ENCODE measurements at places on chromosomes 3 and 15.
A peak's percentile ranks its signal among the peaks of the same experiment; 100 is the strongest.

DNA sequence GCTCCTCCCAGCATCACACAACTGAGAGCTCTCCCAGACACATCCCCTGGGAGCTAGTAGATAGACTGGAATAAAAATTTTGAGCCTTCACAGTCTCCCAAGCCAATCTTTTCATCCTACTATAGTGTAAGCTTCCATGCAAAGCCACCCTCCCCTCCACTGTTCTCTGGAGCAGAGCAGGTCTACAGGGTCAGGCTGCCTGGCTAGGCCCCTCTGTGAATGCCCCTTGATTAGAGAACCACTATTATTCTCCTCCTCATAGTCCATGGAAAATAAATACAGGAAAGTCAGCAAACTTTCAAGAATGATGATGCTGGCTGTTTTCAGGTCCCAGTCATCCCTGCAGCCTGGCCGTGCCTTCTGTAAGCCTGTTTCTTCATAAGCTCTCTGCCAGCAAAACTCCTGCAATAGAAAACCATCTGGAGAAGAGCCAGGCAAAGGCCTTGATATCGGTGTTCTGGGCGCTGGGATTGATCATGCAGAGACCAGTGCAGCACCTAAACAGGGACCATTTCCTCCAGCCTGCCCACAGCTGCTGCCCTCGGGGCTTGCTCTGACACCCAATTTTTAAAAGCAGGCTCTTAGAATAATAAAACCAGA is 51.7 kb downstream of the CRYGS start:
- DNase-seq, result no peak

DNA sequence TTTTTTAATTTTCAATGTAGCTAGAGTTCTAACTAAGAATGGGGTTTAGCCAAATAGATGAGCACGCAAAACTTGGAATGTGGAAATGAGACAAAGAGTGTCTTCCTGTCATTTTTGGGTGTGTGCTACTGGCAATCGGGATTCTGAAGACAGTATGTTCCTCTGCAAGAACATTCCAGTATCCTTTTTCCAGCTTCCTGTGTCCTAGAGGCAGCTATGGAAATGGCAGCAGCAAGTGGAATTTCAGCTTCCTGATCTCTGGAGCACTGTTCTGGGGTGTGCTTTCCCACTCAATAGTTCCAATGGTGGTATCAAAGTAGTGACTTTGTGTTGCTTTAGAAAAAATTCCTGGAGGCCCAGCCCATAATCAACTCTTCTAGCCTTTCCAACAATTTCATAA is 642.9 kb upstream of the KCNMB2 start:
- DNase-seq, result no peak

DNA sequence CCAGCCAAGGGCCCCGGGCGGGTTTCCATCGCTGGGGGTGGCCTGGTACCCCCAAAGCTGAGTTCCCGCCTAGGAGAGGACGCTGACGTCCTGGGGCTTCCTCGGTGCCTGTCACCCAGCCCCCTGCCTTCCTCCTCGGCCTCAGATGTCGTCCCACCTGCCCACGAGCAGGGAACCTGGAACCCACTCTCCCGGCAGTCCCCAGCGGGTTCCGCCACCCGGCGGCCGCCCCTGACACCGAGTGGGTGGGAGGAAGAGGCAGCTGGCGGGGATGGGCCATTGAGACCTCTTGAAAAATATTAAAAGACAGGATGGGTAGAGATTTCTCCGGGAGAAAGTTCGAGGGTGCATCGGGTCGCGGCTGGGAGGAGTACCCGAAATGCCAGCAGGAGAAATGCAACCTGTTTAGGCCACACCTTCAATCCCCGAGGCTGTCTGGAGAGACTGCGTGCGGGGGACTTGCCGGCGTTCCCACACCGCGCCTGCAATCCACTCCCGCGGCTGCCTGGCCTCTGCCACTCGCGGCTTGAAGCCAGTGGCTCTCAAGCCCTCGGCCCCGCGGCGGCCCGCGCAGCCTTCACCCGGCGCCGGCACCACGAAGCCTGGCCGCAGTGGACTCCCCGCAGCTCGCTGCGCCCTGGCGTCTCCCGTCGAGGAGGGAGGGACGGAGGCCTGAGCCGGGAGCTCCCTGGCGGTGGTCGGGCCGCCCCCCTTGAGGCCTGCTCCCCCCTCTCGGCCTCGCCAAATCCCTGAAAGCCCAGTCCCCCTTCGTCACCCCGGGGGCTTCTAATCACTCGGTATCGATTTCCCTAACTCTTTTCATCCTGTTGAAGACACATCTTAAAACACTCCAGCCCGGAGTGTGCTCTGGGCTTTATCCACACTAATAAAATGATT is 8.6 kb upstream of the NR2F2 start:
- DNase-seq, result peak; percentile 73

DNA sequence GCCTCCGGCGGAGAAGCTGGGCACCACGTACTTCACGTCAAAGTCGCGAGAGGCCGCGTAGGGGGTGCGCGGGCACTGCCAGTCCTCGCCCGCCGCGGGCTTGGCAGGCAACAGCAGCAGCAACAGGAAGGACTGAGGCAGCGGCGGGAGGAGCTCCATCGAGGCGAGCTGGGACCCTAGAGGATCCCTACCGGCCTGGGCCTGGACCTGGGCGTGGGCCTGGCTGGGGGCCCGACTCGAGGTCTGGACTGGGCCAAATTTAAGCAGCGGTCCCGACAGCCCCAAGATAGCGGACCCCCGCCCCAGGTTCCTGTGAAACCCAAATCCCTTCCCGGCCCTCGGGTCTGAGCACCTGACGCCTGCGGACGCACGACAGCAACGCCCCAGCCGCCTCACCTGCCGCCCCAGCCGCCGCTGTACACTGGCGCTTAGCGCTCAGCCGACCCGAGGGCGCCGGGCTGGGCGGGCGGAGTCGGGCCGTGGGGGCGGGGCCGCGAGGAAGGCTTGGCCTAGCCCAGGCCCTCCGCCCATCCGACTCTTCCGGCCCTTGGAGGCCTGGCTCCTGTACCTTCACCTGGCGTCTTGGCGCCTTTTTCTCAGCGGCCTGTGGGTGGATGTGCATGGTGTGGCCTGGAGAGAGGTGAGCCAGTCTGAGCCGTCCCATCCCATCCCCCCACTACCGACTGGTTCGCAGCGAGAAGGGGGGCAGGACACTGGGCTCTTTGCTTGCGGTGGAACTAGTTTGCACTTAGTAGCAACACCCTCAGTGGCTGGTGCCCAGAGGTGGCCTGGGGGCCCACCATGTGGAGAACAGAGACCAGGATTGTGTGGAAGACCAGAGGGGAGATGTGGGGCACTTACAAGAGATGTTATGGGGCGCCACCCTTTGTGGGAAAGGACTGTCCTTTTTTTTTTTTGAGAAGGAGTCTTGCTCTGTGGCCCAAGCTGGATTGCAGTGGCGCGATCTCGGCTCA is at the start of gene MST1R:
TSS of gene MST1R (minus strand) at position 423 of the 974 bp plus-strand sequence. CDS start at position 159, 264 bp downstream.
- DNase-seq, result peak; percentile 71

DNA sequence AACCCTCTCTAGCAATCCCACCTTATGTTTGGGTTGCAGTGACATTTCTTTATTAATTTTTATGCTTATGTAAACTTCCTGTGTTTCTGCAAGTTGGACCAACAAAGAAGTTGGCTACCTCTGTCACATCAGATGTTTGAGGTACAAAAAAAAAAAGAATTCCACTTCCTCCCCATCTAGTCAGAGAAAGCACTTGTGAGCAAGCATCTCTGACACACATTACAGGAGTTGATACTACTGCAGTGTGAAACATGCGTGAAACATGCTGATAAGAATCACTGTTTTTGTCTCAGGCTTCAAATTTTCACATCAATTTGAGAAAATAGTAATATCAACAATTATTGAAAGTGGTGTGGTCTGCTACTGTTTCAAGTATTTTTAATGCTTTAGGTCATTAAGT is 1.3 kb downstream of the SCAANT1 start:
- no peak for DNase-seq

GRCh38 chr3:18827664-18828063 is 320.6 kb upstream of the KCNH8 start:
- no peak for DNase-seq

- DNase-seq, result no peak
Measured at GRCh38 chr15:63324770-63325169, 47.4 kb downstream of the APH1B start.

- DNase-seq, result no peak
Measured at GRCh38 chr3:38563886-38564270, 67.7 kb downstream of the EXOG start.

DNA sequence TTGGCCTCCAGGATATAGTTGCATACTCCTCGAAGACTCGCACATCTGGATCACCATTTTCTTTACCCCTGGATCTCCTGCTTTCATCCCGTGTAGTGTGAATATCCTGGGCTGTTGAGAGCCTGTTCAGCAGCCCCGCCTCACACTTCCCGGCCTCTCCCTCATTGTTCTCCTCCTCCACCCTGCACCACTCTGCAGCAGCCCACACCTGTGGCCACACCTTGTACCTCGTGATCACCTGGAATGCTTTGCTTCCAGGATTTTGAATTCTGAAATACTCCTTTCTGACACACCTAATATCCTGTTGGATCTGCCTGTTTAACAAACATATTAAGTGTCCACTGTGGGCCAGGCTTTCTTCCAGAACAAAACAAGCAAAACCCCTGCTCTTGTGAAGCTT is 14.4 kb downstream of the ABHD17C start:
- no peak for DNase-seq

DNA sequence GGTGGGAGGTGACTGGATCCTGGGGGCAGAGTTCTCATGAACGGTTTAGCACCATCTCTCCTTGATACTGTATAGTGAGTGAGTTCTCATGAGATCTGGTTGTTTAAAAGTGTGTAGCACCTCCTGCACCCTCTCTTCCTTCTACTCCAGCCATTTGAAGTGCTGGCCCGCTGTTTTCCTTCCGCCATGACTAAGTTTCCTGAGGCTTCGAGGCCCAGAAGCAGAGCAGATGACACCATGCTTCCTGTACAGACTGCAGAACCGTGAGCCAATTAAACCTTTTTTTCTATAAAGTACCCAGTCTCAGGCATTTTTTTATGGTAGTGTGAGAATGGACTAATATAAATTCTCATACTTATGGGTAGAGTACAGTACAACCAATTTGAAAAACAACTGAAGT is 123.6 kb upstream of the BHLHE40 start:
- no peak for DNase-seq

GRCh38 chr3:66812136-66812535 is 186.0 kb upstream of the KBTBD8 start:
- no peak for DNase-seq

GRCh38 chr15:69085325-69086081 is 71.0 kb downstream of the NOX5 start:
- DNase-seq, result no peak

DNA sequence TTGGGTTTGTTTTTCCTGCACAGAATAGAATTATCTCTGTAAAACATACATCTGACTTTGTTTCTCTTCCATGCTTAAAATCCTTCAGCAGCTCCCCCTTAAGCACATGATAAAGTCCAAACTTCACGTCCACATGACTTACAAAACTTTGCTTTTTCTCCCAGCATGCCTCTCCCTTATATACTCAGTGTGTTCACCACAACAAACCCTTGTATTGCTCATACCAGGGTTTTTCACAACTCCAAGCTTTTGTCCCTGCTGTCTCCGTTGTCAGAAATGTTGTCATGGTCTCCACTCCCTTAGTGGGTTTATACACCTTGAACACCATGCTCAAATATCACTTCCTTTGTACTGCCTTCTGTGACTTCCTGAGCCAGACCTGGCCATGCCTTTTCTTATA is 91.1 kb upstream of the MITF start:
- no peak for DNase-seq

DNA sequence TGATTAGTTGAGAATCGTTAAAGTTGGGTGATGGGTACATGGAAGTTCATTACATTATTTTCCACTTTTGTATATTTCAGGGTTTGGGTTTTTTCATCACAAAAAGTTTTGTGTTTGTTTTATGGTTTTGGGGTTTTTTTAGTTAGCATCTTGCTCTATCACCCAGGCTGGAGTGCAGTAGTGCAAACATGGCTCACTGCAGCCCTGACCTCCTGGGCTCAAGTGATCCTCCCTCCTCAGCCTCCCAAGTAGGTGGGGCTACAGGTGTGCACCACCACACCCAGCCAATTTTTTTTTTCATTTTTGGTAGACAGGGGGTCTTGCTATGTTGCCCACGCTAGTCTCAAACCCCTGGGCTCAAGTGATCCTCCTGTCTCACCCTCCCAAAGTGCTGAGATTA is 100.1 kb upstream of the CHD2 start:
- no peak for DNase-seq

- no peak for DNase-seq
Measured at GRCh38 chr3:56764904-56765547, 36.7 kb downstream of the ARHGEF3 start.

DNA sequence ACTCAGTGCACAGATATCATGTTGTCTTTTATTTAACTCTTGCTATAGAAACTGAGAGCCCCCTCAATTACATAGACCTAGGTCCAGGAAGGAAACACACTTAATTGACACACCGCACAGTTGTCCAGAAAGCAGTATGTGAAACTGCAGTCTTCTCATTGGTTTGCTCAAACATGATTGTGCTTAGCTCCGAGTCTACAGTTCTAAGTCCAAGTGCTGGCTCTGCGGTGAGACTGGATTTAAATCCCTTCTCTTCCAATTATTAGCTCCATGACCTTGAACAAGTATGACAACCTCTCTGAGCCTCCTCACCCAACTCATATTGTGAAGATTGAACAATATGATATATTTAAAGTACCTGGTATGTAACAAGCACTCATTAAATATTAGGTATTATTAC is 19.0 kb upstream of the AHSG start:
- DNase-seq, result no peak

- no peak for DNase-seq
Measured at GRCh38 chr3:116815321-116815720, 105.7 kb downstream of the TUSC7 start.

DNA sequence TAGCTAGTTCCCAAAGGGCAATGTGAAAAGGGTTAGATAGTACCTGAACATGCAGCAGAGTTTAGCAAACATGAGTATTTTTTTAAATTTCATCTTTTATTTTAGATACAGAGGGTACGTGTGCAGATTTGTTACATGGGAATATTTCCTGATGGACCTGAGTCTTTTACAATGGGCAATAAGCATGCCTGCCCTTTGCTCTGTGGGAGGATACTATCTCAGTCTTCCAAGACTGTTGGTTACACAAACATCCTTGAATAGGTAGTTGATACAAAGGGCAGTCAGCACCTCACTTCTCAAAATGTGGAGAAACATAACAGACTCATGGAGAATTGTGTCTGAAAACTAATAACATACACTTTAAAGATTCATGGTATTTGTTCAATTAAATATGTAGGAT is 103.3 kb downstream of the GOLIM4 start:
- no peak for DNase-seq

- no peak for DNase-seq
Measured at GRCh38 chr3:37064747-37065146, 71.4 kb downstream of the MLH1 start.

GRCh38 chr3:45783667-45784066 is 12.7 kb downstream of the SLC6A20 start:
- DNase-seq, result no peak

DNA sequence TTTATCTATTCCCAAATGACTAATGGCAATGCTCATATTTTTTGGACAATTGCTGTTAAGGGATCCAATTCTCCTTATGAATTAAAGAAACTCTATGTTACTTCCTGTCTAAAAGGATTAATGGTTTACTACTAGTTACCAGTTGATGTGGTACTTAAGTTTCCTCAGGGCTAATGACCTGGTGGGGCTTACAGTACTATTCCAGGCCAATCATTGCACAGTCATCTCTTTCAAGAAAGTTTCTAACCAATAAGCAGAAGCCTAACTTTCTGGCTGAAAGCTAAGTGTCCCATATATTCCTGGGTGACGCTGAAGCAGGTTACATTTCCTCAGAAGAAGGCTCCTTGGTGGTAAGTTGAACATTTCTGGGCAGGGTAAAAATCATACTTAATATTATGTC is at the start of gene SLC12A1:
TSS of gene SLC12A1 (plus strand) at position 322 of the 400 bp plus-strand sequence. CDS start 1,418 bp downstream, outside the sequence.
- DNase-seq, result no peak

All from uterus (tissue), 4 donors.